ENCODE measurements at places on chromosomes 6 and 20.
A peak's percentile ranks its signal among the peaks of the same experiment; 100 is the strongest.

DNA sequence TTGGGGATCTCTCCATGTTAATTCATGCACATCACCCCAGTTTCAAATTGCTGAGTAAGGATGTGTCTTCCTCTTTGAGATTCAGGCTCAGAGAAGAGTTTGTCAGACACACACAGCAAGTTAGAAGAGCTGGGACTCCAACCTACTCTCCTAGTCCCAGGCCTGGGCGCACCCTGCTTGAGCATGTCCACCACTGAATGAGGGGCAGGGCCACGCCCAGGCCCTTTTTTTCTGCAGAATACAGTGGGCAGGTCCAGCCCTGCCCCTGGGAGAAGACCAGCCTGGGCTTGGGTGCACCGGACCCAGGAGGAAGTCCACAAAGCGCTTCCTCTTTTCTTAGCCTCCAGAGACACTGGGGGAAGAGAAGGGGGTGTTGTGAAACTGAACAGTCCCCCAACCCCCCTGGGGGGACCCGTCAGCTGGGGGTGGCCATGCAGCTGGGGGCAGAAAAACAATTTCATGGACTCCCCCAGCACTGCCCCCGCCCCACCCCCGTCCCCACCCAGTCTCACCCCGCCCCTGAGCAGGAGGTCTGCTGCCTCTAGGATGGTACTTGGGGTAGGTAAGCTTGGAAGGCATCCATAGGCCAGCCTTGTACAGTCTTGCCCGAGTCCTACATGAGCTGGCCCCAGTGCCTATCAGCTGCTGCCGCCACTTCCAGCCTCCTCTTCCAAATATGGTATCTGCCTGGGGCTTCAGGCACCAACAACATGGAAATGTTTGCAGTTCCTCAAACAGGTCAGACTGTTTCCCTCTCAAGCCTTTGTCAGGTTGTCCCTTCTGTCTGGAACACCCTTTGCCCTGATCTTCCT is 11.7 kb upstream of the HCK start:
- no peak for DNase-seq

- no peak for DNase-seq
Observed at GRCh38 chr20:25339608-25340007, 51.0 kb downstream of the ABHD12 start.

- no peak for DNase-seq
Observed at GRCh38 chr6:338815-339262, 46.6 kb downstream of the DUSP22 start.

GRCh38 chr20:57398231-57398821 is 7.1 kb downstream of the RBM38 start:
- peak; percentile 89 for DNase-seq

GRCh38 chr6:164068527-164068926 is 654.0 kb downstream of the QKI start:
- no peak for DNase-seq

DNA sequence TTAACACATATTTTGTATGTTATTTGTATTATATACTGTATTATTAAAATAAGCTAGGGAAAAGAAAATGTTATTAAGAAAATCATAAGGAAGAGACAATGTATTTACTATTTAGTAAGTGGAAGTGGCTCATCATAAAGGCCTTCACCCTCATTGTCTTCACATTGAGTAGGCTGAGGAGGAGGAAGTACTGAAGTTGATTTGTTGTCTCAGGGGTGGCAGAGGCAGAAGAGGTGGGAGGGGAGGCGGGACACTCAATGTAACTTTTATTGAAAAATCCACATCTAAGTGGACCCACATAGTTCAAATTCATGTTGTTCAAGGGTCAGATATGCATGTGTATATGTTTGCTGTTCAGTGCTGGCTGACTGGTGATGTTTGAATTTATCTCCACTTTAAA is 210.2 kb upstream of the CITED2 start:
- DNase-seq = no peak

GRCh38 chr6:3849681-3850450 is 693 bp downstream of the FAM50B start:
- DNase-seq = no peak

- DNase-seq = no peak
Observed at GRCh38 chr20:5484926-5485325, 168.2 kb upstream of the PROKR2 start.

- no peak for DNase-seq
Observed at GRCh38 chr6:5146398-5146797, 61.3 kb downstream of the PPP1R3G start.

- DNase-seq = peak; percentile 49
Observed at GRCh38 chr20:5191829-5192569, 65.2 kb downstream of the CDS2 start.

GRCh38 chr20:59016795-59017492 is 2.3 kb upstream of the TUBB1 start:
- no peak for DNase-seq

DNA sequence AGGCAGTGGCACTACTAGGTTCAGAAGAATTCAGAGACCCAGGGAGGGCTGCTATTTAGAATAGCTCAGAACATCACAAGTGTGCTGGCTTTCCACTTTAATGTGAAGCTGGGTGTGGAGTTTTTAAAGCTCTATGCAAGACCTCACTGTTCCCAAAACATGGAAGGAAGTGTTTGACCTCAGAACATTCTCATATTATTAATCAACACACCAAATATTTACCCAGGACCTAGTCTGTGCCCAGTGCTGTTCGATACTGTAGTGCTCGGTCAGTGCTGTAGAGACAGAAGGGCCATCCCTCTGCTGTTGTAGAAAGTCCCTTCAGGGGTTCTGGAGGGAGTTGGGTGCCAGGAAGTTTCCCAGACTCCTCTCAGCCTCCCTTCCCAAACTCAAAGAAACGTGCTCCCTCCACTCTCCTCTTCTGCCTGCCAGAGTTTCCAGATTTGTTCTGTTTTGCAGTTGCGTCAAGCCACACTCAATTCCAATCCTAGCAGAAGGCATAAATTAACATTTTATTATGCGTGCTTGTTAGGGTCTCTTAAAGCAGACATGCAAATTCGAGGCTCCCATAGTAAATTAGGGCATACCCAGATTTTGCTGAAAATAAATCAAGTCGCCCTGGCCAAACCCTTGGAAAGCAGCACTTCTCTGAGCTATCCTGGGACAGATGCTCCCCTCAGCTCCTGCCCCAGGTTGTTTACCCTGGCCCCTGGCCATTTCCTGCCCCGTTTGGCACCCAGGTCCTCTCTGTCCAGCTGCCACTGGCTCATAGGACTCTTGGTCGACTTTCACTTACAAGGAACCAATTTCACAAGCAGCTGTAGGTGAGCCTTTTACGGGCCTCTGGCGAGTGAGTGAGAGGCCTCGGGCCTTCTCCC is 248.6 kb downstream of the HIVEP2 start:
- no peak for DNase-seq

DNA sequence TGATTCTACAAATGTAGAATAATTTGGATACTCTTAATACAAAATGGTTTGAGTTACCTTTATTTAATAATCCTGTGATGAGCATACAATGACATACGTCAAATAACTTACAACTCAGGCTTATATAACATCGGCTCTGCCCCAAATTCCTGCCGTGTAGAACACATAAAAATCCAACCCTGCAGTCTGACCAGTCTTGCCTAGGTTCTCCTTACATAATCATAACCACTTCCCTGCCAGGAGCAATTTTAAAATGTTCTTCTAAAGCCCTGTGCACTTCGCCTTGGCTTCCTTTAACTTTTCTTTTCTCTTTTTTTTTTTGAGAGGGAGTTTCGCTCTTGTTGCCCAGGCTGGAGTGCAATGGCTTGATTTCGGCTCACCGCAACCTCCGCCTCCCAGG is 16.2 kb upstream of the IER3 start:
- DNase-seq = no peak

DNA sequence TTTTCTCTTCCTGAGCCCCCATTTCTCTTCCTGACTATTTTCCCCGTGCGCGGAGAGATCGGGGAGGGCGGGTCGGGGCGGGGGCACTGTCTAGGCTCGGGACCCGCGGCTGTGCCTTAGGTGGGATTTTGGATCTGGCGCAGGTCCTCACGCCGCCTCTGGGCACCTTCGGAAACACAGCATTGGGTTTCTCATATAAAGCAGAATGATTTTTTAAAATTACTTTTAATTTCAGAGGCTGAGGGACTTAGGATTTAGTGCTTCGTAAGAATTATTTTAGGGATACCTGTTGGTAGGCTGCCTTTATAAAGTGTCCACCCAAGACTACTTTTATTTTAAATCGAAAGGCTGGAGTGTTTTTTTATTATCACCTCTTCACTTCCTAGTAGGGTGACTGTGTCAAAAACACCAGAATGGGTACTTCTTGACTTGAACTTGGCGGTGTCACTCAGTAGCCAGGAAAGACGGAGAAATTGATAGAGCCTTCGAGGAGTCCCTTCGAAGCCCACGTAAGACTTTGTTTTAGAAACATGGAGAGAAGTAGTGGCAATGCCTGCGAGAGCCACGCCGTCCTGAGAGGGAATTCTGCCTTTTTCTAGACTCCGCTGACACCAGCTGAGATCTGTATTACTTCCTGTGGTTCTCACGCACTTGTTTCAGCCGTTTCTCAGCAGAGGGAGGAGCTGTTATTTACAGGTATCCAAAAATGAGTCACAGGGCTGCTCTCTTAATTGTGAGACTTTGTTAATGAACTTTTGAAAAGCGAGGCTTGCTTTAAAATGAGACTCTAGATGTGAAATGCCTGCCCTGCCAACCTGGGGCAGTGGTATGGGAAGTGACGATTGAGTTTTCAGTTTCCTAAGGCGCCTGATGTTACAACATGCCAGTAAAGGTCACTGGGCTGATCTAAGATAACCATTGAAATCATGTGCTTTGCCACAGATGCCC is 667 bp downstream of the STX11 start:
- peak; percentile 28 for DNase-seq

DNA sequence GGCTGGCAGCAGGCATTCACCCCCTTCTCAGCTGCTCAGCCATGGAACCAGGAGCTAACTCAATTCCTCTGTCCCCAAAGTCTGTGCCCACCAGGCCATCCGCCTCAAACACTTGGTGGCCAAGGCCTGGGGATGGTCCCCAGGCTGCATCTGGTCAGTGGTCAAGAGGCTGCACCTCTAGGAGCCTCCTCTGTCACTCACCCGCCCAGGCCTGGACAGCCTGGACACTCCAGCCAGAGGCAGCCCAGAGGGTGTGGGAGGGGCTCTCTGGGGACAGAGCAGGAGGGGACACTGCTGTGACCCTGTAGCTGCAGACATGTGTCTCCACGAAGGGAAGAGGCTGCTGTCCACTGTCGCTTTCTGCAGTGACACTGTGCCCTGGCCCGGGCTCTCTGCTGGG is 416.6 kb upstream of the SULF2 start:
- DNase-seq = no peak

- no peak for DNase-seq
Observed at GRCh38 chr6:138550346-138550767, 51.1 kb upstream of the NHSL1 start.

DNA sequence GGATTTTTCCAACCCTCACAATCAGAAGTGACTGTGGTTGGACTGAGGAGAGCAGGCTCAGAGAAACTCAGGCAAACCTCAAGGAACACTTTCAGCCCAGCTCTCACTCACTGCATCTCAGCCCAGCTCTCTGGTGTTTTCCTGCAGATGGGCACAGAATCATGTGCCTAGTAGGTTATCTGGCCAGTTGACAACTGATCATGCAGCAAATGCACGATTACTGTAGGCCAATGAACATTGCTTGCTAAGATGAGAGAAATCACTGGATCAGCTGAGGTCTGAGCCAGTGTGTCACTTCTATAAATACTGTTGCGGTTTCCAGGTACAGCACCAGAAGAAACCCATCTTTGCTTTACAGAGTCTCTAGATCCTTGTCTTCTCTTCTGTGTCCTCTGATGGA is 540.5 kb downstream of the CD83 start:
- DNase-seq = no peak

GRCh38 chr6:98920904-98921431 is 26.8 kb downstream of the FBXL4 start:
- DNase-seq = no peak

- DNase-seq = no peak
Observed at GRCh38 chr6:37288247-37288646, 30.3 kb upstream of the TMEM217 start.

DNA sequence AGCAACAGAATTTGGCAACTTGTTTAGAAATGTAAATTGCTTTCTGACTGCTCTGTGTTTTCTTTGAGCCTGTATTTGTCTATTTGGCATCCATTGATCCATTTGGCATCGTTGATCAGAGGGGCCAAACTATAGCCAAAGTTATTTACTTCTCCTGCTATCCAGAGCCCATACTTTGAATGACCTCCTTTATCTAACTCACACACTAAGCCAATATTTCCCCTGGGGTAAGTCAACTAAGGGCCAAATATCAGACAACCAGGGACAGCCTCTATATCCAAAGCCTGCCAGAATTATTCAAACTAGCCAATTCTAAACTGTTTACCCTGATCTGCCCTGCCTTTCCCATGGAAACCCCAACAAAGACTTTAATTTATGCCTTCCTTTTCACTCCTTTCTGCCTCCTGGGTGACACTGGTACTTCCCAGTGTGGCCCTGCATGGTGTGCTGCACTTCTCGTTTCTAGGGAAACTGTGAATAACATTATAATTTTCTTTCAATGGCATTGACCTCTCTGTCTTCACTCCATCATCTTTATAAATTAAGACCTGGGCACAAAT is 19.8 kb upstream of the ZNF184 start:
- DNase-seq = no peak

GRCh38 chr6:95923518-95923917 is 92.3 kb upstream of the FUT9 start:
- peak; percentile 19 for DNase-seq

- no peak for DNase-seq
Observed at GRCh38 chr20:11780765-11781369, 136.8 kb upstream of the BTBD3 start.

DNA sequence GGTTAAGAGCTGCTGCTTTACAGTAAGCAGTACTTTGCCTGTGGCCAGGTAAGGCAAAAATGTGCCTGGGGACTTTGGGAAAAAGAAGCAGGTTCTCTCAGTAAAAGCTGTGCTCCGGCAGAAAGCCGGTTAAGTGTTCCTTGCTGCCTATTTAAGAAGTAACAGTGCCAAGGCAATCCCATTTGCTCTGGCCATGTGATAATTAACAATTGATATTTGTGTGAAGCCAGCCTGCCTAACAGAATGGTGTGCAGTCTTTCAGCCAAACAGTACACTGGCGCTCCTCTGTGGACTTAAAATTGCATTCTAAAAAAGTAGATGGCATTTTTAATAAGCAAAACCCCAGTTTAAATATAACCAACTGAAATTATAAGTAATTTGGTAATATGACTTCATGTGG is 430.3 kb downstream of the PLCB1 start:
- DNase-seq = no peak

GRCh38 chr20:53163486-53163885 is 191.3 kb downstream of the TSHZ2 start:
- no peak for DNase-seq

DNA sequence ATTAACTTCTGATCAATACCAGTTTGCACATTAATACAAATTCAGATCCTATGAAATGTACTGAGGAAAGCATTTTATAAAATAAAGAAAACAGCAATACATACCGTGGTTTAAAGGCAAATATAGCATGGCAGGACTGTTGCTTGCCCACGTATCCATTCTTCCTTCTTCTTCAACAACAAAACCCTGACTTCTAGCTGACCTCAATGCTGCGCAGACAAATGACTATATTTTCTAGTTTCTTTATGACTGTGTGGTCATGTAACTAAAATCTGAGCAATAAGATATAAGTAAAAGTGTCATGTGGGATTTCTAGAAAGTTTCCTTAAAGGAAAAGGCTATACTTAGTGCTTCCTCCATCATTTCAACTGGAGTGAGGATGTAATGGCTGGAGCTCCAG is 85.0 kb downstream of the CDC40 start:
- no peak for DNase-seq
